ENCODE measurements at places on chromosomes 12 and 14. TPM values are rescaled to one million over a fixed set of nuclear protein-coding genes. Genes with fewer than 3 reads are reported as not detected.

Gene KLHL33
- total RNA-seq, result not detected

GRCh38 chr12:7959701-7960121 lies 23.7 kb upstream of the SLC2A3 start:
- peak; percentile 52 for DNase-seq

Gene OTUB2
- total RNA-seq, result not detected

- no peak for DNase-seq
Observed at GRCh38 chr12:95774311-95775045, 16.1 kb downstream of the NTN4 start.

DNA sequence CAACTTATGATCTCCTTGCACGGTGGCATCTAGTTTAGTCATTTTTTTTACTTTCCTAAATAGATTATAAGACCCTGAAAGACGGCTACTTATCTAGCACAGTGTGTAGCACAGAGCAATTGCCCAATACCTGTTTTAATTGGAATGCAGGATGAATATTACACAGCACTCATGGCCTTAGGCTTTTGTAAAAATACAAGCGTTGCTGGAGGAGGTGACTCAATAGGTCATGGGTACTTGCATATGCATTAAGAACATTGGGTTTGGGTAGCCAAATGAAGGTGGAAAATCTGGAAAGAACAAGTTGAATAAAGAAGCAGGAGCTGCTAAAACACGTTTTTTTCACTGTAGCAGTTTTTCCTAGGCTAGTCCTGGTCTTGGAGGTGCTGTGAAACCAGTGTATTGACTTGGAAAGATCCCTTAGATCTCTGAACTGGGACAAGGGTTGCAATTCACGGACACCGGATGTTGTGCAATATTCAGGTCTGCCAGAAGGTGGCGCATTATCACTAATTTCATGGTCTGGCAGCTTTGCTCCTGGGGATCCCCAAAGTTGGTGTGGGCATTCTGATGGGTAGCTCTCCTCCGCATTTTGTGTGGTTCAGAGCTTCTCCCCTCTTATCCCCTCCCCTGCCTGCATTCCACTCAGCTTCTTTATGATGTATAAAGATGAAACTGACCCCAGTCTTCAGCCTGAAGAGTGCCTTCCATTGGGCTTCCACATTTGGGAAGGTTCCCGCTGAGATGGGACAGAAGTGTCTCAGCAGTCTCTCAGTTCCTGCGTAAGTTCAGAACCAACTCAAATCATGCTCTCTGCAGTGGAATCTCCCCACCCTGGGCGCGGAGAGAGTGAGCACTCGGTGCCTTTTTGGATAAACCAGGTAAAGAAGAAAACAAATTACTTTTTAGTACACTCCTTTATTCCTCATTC lies 278.3 kb downstream of the NRXN3 start:
- DNase-seq, result peak; percentile 53

- DNase-seq, result no peak
Observed at GRCh38 chr14:101763941-101764709, 2.6 kb downstream of the PPP2R5C start.

DNA sequence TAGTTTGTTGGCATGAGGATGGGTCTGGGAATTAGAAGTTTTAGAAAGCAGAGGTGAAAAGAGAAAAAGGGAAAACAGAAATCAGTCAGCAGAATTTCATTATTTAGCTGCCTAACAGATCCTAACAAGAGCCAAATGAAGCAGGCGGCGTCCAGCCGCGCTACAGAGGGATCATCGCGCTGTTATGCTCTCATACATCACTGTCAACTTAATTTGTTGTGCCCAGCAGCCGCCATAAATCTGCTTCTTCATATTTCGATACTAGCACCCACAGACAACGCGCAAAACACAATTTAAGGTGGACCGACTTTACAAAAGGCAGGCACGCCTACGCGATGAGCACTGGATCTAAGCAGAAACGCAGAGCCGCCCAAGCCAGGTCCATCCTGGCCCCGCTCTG lies 66.7 kb downstream of the SETD3 start:
- DNase-seq, result no peak

DNA sequence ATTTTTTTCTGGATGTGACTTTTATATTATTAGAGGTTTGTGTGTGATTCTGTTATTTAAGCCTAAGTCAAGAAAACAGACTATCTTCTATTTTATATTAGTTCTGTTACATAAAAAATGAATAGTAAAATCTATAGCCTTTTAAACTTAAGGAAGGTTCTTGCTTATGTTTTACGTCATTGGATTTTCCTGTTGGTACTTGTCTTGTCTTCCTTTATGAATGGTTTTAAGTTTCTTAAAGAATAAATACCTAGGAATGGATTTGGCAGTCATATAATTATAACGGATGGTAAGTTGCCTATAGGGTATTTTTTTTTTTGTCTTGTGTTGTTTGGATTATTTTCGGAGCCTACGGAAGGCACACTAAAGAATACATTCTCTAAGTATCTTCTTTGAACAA lies 161.8 kb upstream of the PTPRQ start:
- DNase-seq, result no peak

DNA sequence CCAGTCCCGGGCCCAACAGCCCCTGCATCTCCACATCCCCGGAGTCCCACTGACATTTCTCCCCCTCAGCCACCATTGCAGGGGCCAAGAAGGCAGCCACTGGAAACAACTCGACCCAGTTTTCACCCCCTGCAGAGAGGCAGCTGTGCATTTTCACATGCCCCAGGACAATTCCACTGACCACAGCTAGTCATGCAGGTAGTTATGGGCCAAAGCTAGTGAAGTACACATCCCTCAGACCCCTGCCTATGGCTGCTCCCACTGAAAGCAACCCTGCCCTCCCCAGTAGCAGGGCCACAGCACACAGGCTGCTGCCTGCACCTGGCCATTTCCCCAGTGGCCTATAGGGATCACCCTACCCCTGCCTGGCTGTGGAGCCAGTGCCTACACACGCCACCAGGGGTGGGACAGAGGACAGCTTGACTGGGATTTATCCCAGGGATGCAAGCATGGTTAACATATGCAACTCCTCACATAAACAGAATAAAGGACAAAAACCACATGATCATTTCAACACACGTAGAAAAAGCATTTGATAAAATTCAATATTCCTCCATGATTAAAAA lies 154.0 kb downstream of the NDUFA12 start:
- no peak for DNase-seq

- DNase-seq, result no peak
Observed at GRCh38 chr14:72651081-72651480, 242.8 kb downstream of the DPF3 start.

DNA sequence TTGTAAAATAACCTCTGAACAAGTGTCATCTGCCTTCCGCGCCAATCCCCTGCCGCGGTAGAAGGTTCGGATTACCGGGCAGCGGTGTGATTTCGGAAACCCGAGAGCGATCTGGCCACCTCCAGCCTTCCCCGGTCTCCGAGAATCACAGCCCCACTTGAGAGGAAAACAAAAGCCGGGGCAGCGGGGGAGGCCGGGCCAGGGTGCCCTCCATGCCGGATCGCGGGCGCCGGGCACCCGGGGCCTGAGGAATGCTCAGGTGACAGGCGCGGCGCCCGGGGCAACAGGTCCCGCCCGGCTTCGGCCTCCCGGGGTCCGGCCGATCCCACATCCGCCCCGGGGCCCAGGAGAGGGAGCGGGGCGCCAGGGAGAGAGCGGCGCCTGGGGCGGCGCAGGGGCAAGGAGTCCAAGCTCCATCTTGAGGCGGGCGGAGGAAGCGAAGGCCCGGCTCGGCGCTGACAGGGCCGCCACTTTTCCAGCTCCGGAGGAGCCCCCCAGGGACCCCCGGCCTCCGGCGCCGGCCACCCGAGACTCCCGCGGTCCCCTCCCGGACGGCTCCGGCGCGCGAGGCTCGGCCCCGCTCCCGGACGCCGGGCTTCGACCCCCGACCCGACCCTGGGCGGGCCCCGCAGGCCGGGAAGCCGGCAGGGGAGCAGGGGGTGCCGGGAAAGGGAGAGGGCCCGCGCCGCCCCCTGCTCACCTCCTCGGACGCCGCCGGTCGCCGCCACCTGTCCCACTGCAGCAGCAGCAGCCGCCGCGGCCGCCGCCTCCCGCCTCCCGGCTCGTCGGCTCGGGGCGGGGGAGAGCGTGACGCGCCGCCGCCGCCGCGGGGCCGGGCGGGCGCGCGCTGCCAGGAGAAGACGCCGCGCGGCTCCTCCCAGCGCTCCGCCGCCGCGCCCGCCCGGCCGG lies at the start of gene CLIP1:
TSS of gene CLIP1 (minus strand) at position 849 of the 909 bp plus-strand sequence. CDS start 42,217 bp downstream, outside the sequence.
- DNase-seq, result peak; percentile 90

- no peak for DNase-seq
Observed at GRCh38 chr14:36001936-36002335, 174.6 kb downstream of the PTCSC3 start.

Gene FAM161B
- total RNA-seq, result 3.3 TPM

DNA sequence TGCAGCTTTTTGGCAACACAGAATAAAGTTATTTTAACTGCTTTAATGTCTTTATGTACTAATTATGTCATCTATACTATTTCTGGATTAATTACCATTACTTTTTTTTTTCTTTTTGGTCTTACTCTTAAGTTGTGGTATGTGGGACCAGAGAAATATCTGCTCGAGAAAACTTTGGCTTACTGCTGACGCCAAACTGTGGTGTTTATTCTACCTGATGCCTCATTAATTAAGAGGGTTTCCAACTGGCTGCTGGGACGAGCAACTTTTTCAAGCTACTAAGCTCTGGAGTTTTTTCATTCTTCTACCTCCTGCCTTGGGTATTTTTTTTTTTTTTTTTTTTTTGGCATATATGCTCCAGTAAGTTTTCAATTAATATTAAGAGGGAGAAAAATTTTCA lies 1257.5 kb downstream of the FSCB start:
- DNase-seq, result no peak

DNA sequence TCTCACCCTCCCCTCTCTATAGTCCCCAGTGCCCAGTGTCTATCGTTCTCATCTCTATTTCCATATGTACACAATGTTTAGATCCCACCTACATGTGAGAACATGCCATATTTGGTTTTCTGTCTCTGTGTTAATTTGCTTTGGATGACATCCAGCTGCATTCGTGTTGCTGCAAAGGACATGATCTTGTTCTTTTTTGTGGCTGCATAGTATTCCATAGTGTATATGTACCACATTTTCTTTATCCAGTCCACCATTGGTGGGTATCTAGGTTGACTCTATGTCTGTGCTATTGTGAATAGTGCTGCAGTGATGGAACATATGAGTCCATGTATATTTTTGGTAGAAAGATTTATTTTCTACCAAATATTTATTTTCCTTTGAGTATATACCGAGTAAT lies 45.7 kb downstream of the ACSS3 start:
- no peak for DNase-seq

Gene LRCOL1
- total RNA-seq, result not detected

Gene SCN8A
- total RNA-seq, result 1.3 TPM

Gene OR6C70
- total RNA-seq, result not detected

DNA sequence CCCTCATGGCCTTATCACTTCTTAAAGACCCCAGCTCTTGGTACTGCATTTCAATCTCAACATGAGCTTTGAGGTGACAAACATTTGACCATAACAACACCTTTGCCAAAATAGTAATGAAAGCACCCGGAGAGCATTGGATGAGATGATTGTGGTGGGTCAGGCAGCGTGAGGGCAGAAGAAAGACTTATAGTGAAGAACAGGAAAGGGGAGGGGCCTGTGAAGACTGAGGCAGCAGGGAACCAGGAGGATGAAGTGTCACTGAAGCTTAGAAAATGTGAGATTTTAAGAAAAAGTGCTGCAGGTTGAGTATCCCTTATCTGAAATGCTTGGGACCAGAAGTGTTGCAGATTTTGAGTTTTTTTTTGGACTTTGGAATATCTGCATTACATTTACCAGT lies 86.3 kb downstream of the EMP1 start:
- DNase-seq, result no peak

DNA sequence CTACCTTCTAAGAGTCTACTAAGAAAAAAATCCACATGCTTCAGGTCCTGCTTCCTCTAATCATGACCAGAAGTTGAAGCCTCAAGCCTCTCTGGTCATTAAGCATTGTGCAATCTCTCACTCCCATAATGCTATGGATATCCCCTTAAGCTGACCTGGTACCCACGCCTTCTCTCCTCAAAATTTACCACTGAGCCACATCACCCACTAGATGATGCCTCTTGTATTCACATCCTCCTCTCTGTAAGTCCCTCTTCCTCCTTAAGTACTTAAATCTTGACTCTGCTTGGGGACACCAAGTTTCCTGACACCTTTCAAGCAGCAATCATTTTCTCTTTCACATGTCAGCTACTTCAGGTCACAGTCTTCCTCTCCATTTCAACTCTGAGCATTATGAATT lies 9.8 kb downstream of the GALNT4 start:
- no peak for DNase-seq

DNA sequence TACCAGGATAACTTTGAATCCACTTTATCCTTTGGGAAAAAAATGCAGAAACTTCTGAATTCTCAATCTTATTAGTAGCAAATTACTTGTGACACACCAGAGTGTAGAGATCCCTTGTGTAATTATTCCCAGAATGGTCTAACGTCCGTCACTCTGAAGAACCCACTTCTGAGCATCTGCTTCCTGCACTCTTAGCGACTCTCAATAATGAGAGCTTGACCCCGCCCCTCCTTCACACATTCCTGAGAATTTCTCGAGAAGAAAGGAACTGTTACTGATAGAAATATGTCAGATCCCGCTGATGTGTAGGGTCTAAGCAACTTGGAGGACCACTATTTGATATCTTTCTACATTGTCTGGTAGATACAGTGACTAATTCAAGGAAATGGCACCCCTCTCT lies 218.3 kb upstream of the PDZRN4 start:
- DNase-seq, result no peak
